Germinal center (tissue), 1 donor: ENCODE measurements at places on chromosomes 13 and 19.
A peak's percentile ranks its signal among the peaks of the same experiment; 100 is the strongest.

DNA sequence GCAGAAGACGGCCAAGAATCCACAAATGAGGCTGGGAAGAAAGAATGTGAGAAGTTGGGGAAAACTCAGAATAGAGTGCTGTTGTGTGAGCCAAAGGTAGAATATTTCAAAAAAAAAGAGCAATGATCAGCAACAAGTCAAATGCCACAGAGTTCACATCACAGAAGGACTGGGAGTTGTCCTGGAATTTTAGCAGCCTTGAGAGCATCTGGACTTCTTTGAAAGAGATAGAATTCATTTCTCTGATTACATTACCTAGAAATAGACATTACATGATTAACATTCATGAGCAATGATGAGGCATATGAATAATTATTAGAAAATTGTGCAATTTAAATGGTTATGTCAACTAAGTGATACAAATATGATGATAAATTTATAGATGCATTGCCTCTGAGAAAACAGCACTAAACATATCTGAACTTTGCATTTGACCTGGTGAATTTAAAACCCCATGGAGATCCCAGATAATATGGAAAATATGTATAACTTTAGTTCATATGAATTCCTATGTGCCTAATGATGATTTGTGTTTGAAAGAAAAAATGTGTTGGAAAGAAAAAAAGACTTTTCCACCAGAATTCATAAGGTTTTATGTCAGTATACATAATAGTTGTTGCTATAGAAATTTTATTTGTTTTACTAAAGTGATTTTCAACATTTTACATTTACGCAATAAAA, 186.2 kb downstream of the POSTN start:
- no peak for DNase-seq

DNA sequence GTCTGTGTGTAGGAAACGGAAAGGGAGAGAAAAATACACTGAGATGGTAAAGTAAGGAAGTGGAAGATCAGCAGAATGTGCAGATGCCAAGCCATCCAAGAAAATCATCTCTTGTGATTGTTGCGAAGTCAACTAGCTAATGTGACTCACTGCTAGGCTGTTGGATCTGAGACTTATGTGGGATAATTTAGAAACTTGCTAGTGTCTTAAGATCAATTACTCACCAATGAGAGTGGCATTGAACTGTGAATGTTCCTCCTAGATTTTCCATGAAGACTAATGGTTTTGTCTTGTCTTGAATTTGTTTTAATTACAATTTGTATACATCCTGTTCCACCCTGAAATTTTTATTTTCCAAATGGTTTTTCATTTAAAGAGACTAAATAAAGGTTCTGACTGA, 771.6 kb downstream of the EFNB2 start:
- no peak for DNase-seq

DNA sequence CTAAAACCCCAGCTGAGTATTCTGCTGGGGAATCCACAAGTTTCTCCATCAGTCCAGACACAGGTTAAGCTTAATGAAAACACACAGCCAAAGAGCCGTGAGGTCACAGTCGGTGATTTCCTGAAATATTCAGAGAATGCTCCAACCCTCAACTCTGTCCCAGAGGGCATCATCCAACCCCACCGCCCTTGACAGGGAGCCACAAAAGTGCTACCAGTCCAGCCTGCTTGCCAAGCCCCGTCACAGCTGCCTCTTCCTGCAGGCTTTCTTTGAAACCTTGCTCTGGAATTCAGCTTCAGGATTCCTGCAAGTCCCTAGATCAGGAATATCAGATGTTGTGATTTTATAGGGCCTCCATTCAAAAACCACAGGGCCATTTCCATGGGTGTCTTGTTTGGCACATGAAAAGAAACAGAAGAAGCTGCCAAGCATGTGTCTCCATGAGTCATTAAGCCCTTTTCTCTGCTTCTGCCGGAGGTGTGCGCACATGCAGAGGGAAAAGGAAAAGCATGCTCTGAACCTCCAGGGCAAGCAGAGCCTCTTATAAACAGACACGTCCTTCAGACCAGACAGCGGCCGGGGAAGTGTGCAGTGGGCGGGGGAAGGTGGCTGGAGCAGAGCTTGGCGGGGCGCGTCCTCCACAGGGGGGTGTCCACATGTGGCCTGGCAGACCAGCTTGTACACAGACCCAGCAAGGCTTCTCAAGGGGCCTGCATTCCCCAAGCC, 164.7 kb downstream of the KATNAL1 start:
- DNase-seq = no peak

- DNase-seq = no peak
These were observed 848 bp upstream of the CEBPA start for GRCh38 chr19:33302974-33303790.

- peak; percentile 79 for DNase-seq
These were observed at the start of gene PKN1 for GRCh38 chr19:14432791-14433553. PKN1 (plus strand) TSS chr19:14433306; CDS start chr19:14433522, 216 bp downstream.

GRCh38 chr13:106182404-106182803, 353.1 kb downstream of the EFNB2 start:
- no peak for DNase-seq

GRCh38 chr19:17202249-17202648, 12.9 kb upstream of the USE1 start:
- DNase-seq = no peak

DNA sequence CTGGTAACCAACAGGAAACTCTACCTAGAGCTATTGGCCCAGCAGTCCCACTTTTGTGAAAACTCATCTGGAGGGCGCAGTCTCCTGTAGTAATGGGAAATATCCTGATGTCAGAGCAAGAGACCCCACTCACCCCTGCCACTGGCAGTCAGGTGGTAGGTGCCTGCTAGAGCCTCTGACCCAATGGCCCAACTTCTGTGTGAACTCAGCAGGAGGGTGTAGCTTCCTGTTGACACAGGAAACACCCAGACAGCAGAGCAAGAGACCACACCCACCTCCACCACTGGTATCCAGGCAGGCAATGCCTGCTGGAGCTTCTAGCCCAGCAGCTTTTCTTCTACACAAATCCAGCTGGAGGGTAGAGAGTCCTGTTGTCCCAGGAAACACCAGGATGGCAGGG, 1176.8 kb upstream of the PRR20A start:
- DNase-seq = no peak

GRCh38 chr13:40060296-40061007, 405.0 kb downstream of the COG6 start:
- DNase-seq = no peak

DNA sequence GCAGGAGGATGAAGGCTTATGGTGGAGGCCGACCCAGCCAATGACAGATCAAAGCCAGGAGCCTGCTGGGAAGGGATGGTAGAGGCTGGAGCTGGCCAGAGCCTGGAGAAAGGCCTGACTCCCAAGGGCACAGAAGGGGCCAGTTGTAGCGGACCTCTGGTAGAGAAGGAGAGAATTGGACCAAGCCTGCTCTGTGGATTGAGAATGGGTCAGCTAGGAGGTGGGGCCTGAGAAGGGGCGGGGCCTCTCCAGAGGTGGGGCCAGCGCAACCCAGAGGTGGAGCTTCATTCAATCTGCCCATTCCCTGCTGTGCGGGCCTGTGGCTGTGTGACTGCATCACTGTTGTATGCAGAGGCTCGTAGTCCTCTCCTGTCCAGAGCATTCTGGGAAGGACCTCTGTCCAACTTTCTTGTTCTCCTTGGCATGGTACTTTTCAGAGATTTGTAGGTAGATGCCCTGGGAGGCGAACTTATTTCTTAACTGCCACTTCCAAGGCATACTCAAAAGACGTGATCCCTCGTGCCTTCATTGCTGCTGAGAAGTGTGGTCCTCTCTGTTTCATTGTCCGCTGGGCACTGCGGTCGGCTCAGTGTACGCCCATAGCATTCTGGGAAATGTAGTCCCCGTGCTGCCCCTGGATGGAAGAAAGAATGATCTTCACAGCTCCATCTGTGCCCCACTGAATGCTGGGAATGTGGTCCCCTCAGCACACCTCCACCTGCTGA, 6.7 kb downstream of the GRIN2D start:
- DNase-seq = no peak

DNA sequence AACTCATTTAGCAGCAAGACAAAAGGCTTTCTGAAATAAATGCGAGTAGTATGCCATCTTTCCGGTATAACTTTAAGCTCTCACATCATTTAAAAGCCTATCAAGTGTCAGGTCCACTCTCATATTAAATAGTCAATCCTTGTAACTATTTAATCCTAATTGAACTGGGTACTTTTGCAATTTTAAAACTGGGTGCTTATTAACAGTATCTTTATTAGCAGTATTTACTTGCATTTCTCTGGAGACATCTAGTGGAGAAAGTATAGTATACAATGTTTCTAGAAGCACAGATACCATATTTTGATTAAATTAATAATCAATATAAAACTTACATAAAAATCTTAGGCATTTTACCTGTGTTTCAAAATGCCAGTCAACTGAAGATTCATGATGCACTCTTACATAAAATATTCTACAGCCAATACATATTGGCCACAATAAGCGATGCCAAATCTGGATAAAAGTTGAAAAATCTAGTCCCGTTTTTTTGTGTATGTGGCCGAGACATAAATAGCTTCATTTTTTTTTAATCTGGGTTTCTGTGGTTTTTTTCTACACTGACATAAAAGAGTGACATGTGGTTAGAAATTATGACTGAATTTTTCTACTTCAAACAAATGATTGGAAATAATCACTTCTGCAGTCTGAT, 4.3 kb upstream of the POSTN start:
- no peak for DNase-seq

DNA sequence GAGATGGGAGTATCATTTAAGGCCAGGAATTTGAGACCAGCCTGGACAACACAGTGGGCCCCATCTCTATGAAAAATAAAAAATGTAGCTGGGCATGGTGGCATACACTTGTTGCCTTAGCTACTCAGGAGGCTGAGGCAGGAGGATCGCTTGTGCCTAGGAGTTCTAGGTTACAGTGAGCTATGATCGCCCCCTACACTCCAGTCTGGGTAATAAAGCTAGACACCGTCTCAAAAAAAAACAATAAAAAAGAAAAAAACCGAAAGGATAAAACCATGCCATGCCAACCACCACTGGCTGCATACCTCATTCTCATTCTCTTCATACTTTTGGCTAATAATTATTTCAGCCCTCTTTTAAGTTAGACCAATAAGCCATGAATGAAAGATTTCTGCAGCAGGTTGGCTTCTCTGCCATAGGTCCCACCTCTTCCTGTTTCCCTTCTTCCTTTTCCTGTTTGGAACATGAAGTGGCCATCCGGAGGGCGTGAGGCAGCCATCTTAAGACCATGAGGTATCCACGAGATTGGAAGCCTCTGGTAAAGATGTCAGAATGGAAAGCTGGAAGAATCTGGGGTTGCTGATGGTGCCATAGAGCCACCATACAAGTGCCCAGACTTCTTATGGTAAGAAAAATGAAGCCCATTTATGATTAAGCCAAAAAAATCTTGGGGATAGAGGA, 171.3 kb downstream of the CACNA1A start:
- no peak for DNase-seq

GRCh38 chr13:80454245-80454644, 113.3 kb upstream of the SPRY2 start:
- DNase-seq = no peak

DNA sequence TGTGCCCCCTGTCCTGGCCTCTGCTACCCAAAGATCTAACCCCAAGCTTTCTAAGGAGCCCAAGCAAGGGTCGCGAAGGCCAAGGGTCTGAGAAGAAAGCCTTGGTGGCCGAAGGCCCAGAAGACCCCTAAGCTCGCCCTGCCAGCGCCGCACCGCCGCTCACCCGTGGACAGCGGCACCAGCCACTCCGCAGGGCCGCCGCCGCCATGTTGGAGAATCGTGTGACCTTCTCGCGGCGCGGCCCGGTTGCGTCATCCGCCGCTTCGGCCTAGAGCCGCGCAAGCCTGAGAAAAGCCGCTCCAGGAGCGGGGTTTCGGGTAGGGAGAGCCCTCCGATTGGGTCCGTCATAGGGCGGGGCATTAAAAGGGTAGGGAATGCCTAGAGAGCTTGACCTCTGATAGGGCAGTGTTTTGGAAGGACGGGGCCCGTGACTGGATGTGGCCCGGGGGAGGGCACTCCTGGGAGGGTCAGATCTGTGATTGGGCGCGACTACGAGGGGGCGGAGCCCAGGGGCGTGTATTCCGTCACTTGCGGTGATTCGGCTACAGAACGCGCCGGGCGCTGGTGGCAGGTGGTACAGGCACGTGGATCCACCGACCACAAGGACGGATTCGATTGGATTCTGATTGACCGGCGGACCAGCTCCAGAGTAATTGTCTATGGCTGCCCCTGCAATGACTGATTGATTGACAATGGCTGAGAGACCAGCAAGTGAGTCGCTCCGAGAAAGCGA, at the start of gene TIMM44:
Gene TIMM44 (minus strand): TSS at position 223 of the 733 bp plus-strand sequence. CDS start 15 bp downstream, at position 208.
- peak; percentile 98 for DNase-seq

GRCh38 chr13:56189439-56189838, 951.3 kb upstream of the PRR20A start:
- no peak for DNase-seq

DNA sequence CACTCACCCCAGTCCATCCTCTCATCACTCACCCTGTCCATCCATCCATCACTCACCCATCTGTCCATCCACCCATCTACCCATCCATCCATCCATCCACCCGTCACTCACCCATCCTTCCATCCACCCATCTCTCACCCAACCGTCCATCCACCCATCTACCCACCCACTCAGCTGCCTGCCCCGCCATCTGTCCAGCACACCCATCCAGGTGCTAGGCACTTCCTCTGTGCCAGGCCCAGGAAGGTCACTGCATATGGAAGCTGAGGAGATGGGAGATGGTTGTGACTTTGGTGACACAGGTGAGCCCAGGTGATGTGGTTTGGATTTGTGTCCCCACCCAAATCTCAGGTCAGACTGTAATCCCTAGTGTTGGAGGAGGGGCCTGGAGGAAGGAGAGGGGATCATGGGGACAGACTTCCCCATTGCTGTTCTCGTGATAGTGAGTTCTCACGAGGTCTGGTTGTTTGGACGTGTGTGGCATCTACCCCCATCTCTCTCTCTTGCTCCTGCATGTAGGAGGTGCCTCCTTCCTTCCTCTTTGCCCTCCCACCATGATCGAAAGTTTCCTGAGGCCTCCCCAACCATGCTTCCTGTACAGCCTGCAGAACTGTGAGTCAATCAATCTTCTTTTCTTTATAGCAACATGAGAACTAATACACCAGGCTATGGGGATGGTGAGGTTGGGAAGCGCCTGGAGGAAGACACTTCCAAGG, 15.9 kb upstream of the C13orf46 start:
- DNase-seq = no peak

- DNase-seq = peak; percentile 44
These were observed 24.0 kb downstream of the SLC8A2 start for GRCh38 chr19:47447470-47448359.

- DNase-seq = no peak
These were observed 770.6 kb downstream of the DACH1 start for GRCh38 chr13:71096421-71096820.

- DNase-seq = no peak
These were observed 3.3 kb downstream of the GYS1 start for GRCh38 chr19:48989701-48990291.

- no peak for DNase-seq
These were observed 27.1 kb upstream of the CCNA1 start for GRCh38 chr13:36405151-36405550.

DNA sequence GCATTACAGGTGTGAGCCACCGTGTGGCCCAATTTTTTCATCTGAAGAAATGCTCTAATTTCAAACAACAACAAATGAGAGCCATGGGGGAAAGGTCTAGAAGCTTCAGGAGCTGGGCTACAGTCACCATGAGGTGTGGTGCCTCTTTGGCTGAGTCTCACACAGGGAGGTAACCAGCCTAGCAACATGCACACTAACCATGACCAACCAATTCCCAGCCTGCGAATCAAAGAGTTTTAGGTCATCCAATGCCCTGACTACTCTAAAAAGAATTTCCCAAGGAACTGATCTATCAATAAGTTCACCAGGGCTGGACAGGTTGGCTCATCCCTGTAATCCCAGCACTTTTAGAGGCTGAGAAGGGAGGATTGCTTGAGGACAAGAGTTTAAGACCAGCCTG, 29.9 kb downstream of the PBX4 start:
- DNase-seq = no peak
